ENCODE measurements at places on chromosomes 7 and 10.

DNA sequence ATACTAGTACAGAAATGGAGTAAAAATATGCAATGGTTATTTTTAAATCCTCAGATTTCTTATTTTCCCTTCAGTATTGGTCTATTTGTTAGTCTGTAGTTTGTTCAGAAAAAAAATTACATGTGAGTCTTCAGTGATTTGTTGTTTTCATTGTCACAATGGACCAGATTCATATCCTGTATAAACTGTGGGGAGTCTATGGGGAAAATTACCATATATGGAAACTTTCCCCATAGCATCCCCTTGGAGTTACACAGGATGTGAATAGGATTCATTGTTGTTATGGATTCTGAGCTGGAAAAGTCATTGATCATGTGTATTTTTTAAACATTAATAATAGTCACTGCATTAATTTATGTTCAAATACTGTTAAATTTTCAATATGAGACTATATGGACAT lies 72.6 kb downstream of the ST7 start:
- DNase-seq = no peak

DNA sequence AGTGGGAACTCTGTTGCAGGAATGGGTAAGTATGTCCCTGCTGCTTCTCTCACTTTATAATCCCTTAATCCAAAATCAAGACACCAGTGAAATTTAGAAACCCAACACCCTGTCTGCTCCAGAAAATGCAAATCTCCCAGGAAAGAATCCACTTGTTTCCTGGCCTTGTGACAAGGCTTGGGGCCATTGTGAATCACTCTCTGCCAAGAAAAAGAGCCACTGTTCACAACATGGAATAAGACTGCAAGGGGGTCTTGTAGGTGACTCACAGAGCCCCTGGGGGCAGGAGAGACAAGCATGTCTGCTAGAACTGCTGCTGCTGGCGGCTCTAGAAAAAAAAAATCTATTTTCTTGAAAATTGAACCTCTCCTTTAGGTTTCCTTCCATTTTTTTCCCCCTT lies 191.2 kb downstream of the SORCS1 start:
- DNase-seq = no peak

DNA sequence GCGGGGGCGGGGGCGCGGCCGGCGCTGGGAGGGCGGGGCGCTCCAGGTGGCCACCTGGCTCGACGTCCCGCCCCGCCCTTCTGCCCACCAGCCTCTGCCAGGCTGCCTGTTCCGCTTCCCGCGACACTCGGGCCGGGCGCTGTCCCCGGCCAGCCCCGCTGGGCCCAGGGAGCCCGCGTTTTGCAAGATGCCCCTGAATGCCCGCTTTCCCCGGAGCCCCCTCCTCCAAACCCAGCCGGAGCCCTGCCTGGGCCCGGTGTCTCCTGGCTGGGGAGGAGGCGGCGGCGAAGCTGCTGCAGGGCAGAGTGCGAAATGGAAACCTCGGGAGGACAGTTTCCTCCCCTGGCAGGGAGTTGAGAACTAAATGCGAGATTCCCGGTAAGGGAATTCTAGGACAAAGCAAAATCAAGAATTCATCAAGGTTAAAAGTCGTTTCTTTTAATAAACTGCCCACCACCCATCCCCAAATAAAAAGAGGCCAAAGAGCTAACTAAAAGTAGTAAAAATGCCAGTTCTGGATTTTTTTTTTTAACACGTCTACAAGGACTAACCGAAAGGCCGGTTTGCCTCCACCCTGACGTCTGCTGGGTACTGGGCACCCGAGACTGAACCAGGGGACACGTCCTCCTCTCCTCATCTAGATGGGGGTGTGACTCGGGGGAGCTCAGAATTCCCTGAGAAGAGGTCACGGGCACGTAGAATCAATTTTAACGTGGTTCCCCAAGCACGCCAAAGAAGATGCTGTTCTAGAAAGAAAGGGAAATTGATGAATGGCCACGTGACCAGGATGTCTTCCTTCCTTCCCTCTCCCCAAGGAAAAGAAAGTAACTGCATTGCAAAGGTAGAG lies 200.4 kb upstream of the NFE2L3 start:
- no peak for DNase-seq

DNA sequence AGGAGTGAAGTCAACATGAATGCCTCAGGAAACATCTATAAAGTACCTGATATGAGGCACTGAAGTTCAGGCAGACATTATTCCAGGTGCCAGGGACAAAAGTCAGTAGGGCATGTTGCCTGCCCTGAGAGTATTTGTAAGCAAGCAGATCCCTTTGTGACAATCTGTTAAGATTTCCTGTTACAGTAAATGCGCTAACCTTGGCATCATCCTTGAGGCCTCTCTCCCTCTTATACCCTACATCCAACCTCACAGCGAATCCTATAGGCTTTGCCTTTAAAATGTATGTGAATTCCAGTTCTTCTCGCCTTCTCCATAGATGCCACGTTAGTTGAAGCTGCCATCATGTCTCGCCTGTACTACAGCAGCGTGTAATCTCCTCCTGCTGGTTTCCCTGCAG lies 165.3 kb downstream of the DNAH11 start:
- no peak for DNase-seq

DNA sequence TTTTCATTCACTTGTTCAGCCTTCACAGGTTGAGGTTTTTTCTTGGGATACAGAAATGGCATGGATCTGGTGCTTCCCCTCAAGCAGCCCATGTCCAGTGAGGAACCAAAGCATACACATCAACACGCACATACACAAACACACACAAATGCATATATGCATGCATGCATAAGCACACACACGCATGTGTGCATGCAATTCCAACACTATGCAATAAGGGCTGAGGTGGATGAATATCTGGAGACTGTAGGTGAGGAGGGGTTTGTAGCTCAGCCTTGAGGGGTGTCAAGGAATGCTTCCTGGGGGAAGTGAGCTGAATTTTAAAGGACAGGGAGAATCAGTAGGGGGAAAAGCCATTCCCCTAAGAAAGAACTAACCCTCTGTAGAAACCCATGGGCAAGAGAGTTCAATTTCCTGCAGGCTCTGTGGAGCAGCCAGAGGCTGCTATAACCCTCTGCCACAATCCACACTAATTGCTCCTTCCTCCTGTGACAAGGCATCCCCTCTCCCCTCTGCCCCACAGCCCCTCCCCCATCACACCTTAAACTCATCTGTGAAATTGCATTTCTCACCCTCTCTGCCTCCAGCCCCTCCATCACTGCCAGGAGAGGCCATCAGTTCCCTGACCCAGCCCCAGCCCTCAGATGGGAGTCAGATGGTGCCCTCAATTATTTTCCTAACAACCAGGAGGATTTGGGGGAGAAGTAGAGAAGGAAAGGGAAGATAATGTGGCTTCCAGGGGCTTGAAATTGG lies 316.4 kb downstream of the RPS24 start:
- no peak for DNase-seq

DNA sequence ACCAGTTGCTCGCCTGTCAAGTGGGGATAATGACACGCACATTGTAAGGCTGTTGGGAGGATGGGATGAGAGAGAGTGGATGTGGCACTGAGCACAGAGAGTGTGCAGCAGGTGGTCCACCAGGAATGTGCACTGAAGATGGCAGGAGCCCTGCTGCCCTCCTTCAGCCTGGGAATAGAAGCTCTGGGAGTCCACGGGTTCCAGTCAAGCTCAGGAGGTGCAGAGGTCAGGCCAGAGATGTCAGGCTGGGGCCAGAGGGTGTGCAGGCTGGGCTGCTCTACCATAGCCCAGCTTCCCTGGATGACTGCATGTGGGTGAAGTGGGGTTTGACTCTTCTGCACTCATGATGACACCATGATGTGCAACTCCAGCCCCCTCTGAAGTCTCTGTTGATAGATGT lies 58.7 kb downstream of the C10orf120 start:
- DNase-seq = no peak

DNA sequence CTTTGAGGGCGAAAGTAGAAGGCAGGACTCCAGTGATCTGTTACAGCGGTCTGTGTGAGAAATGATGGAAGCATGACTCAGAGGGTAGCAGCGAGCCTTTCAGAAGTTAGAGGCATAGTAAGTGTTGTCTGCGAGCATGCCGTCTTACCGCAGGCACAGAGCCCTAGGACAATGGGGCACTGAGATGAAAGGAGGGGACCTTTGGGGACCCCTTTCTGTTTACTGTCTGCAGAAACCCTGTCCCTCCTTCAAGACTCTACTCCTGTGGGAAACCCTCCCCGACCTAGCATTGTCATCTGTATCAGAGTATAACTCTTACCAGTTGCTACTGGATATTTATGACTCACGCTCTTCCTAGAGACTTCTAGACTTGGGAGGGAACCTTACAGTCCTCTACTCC lies 87.2 kb upstream of the AGK start:
- DNase-seq = no peak

DNA sequence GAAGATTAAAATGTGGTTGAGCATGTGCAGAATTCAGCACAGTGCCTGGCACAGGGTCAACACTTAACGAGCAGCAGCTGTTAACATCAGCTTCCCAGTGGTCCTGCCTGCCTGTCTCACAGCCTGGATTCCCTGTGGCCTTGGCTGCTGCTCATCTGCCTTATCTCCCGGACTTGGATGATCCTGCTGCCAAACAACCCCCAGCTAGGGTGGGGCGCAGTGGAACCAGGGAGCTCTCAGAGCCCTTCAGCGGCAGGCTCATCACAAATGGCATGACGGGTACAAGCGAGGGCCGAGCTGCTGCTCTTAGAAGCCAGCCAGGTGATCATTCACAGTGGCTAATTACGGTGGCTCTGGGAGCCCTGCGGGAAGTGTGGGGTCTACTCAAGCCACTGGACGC lies 13.0 kb upstream of the SMARCD3 start:
- DNase-seq = no peak

- DNase-seq = no peak
Measured at GRCh38 chr7:65475734-65476319, 102.2 kb downstream of the ZNF92 start.

DNA sequence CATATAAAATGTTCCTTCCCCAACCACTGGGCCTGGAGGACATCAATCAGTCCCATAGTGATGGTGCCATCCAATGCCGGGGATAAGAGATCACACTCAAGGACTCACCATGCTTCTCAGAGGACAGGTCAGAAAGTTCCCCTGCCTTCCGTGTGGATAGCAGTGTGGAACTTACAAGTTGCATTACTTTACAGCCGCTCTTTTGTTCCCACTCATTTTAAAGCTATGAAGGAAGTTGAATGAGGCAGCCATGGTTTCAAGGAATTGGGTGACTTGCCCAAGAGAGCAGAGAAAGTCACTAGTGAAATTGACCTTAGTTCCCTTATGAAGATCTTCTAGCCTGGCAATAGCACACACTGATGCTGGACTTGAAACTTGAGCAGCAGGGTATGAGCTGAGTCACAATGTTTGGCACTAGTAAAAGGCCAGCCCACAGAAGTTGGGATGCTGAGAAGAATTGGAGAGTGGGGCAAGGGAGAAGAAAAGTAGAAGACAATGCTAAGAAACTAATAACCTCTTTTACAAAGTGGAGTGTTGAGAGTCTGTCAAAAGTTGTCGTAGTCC lies 78.7 kb downstream of the CXCL12 start:
- DNase-seq = no peak

DNA sequence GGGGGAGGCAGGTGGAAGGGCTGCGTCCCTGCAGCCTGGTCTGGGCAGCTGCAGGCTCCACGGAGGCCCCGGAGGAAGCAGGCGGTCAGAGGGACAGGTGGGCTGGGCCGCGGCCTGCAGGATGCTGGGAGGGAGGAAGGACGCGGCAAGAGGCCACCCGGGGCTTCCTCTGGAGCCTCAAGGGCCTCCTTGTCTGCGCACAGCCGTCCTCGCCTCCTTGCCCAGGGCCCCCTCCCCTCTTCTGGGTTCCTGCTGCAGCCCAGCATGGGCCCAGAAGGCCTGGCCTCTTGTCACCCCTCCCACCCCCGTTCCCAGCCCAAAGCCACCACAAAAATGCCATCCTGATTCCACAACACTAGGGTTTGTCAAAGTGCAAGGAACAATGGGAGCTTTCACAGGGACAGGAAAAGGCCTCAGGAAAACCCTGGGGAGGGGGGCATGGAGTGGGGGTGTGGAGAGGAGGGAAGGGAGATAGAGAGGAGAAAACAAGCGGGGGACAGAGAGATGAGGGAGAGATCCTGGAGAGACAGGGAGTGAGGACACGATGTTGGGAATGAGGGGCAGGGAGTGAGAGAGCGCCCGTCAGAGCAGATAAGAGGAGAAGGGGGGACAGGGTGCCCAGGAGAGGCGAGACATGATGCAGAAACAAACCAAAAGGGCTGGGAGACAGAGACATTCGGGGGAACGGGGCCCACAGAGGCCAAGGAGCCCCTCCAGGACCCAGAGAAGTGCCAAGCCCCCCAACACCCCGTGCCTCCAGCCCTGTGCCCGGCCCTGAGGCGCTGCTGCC lies 41.8 kb downstream of the ZCCHC24 start:
- no peak for DNase-seq

DNA sequence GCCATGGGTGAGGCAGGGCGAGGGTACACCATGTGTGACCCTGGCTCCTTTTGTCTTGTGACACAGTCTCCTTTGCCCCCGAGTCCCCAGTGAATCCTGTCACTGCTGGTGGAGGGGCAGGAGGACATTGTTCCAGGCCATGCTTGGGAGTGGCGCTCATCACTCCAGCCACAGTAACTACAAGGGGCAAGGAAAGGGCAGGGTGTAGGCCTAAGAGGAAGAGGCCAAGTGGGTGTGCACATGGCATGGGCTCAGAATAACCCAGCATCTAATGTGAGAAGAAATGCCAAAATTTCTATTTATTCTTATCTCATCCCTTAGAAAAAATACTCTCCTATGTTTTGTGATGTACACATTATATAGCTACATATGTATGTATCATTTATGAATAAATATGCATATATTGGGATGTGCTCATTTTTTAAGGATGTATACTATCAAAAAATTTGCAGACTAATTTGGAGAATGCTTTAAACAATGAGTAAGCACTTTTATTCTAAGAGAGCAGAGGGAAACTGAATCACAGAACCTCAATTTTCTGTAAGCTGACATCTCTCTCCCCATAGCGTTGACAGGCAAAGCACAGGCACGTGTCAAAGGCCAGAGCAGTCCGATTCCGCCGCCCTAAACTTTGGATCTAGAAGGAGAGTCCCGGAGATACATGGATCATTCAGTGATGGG lies 36.9 kb downstream of the RNF32 start:
- no peak for DNase-seq

DNA sequence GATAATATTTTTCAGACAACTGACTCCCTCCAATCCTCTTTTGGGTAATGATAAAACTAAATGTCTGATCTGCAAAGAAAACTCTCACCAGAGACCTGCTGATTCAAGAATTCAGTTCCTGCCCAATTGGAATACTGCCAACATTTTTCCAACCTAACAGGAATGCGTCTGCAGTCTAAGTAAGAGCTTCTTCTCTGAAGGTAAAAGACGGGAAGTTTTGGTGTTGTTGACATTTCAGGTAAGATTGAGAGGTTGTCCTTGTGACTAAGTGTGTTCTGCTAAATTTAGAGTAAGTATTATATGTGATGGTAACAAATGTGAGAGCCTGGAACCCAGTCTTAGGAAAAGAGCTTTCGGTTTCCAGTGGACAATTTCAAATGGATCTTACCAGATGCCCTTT lies 17.6 kb downstream of the IFIT5 start:
- no peak for DNase-seq

GRCh38 chr7:730501-731439 lies 3.7 kb upstream of the PRKAR1B start:
- no peak for DNase-seq

DNA sequence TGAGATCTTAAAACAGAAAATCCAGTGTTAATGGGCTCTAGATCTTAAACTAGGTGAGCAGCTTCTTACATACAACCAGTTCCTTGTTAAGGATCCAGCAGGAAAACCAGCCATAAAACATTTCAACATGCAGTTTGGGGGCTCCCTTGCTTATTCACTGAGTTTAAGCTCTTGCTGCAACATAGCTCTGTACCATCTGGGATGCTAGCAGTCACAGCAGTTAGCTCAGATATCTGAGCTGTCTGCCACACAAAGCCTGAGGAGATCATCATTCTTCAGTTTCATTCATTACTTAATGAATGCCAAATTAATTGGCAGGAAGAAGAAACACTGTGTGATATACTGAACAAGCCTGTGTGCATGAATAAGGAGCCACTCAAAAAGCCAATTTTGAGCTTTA lies 62.8 kb downstream of the PODXL start:
- DNase-seq = no peak
